ENCODE measurements at places on chromosomes 1 and 21. TPM values are rescaled to one million over a fixed set of nuclear protein-coding genes. Genes with fewer than 3 reads are reported as not detected.

OR2T2 gene
- polyA plus RNA-seq: not detected

MPZ gene
- polyA plus RNA-seq: 3.1 TPM

TBX19 gene
- 2.4 TPM for polyA plus RNA-seq

GNB1 gene
- 294 TPM for polyA plus RNA-seq

DENND2C gene
- 4.5 TPM for polyA plus RNA-seq

TCHH gene
- polyA plus RNA-seq: 0.06 TPM

BNIPL gene
- 2.5 TPM for polyA plus RNA-seq

C4BPA gene
- polyA plus RNA-seq: 0.24 TPM

PCBP3 gene
- polyA plus RNA-seq: 1.7 TPM

CGN gene
- 42.6 TPM for polyA plus RNA-seq

FLVCR1 gene
- 23.8 TPM for polyA plus RNA-seq

SYT11 gene
- 18.5 TPM for polyA plus RNA-seq

OR11L1 gene
- polyA plus RNA-seq: not detected

PDE9A gene
- 36.1 TPM for polyA plus RNA-seq

TOR1AIP1 gene
- 55.8 TPM for polyA plus RNA-seq
